CD4-positive, alpha-beta T cell treated with Interleukin-15 for 1 hour (primary cell): ENCODE measurements at places on chromosomes 4 and X.

GRCh38 chr4:1356181-1356998 lies 9.4 kb downstream of the UVSSA start:
- no peak for DNase-seq

- DNase-seq, result no peak
These were observed 14.6 kb downstream of the PLP1 start for GRCh38 chrX:103791228-103791627.

DNA sequence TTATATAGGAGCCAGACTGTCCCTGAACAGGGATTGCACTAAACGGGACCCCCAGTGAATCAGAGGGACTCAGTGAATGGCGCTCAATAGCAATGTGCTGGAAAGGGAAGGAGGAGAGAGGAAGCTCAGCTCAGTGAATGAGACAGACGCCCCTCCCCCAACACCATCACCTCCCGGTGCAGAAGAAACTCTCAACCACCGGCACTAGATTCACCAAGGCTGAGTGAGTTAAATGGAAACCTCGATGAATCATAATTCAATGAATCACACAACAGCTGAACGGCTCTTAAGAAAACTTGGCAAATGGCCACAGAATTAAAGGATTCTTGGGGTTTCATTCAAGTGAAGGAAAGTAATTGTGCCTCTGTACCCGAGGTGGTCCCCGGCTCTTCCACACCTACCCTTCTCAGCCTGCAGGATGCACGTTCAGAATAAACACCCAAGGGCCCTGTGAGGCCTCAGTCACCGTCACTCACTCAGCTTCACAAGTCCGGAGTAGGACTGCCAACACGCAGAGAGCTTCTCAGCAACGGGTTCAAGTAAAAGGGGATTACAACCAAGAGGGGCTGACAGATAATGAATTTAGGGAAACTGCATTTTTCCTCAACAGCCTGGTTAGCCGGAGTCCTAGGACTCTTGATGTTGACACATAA lies 29.3 kb downstream of the CRMP1 start:
- no peak for DNase-seq

DNA sequence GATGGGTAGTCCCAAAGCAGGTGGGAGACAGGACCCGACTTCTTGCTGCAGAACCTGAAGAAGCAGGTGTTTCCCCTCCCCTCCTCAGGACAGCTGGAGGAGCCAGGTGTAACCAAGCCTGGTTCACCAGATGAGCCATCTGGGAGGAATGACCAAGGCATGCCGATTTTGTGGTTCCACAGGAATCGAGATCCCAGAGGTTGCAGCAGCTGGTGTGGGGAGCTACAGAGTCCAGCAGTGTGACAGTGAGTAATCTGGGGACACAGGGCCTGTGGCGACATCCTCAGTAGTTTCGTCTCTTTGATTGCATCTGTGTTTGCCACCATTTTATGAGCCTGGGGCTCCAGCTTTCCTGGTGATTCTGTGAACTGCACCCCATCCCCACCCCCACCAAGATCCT lies 2.6 kb upstream of the NDP start:
- no peak for DNase-seq

GRCh38 chrX:131279617-131280016 lies 9.5 kb downstream of the IGSF1 start:
- no peak for DNase-seq

DNA sequence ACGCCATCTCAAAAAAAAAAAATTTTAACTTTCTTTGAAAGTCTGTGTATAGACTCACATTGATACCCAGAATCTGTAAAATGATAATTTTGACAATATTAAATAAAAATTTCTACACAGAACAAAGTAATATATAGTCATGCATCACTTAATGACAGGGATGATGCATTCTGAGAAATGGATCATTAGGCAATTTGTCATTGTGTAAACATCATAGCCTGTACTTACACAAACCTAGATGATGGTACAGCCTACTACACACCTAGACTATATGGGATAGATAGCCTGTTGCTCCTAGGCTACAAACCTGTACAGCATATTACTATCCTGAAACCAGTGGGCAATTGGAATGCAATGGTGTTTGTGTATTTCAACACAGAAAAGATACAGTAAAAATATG lies 107.7 kb downstream of the BLTP1 start:
- no peak for DNase-seq

DNA sequence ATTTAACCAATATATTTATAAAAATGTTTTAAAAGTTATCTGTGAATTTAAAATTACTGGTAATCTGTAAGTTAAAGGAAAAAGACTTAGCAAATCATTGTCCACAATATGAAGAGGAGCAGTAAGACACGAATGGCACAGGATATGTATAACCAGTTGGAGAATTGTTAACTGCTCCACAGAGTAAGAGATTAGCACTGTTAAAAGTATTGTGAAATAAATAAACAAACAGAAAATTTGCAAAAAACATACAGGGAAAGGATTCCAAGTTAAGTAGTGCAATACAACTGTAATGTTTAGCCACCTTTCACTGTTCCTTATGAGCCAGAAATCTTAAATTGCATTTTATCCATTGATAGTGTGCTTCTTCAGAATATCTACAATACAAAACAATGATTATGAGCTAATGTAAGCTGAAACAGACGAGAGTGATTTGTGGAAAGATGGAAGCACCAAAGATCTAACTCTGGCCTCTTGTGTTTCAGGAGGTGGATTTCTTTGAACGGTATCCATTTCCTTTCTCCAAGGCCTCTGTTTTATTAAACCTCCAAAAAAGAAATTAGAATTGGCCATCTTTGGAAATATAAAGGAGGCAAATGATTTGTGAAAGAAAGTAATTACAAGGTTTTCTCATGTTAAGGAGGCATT lies 188.4 kb downstream of the UNC5C start:
- DNase-seq, result no peak

GRCh38 chr4:187268940-187269339 lies 545.3 kb upstream of the FAT1 start:
- no peak for DNase-seq

GRCh38 chrX:41491267-41492004 lies 44.3 kb downstream of the NYX start:
- DNase-seq, result no peak

GRCh38 chr4:5276475-5277075 lies 225.3 kb downstream of the STK32B start:
- DNase-seq, result no peak
